Stimulated activated CD4-positive, alpha-beta T cell treated with anti-CD3 and anti-CD28 coated beads, Interleukin-1b, Interleukin-23, amount 100 ng/mL, for 24 hours (primary cell): ENCODE measurements at places on chromosomes 4 and X.

GRCh38 chrX:6407542-6407941 is 127.4 kb downstream of the VCX3A start:
- DNase-seq: no peak

DNA sequence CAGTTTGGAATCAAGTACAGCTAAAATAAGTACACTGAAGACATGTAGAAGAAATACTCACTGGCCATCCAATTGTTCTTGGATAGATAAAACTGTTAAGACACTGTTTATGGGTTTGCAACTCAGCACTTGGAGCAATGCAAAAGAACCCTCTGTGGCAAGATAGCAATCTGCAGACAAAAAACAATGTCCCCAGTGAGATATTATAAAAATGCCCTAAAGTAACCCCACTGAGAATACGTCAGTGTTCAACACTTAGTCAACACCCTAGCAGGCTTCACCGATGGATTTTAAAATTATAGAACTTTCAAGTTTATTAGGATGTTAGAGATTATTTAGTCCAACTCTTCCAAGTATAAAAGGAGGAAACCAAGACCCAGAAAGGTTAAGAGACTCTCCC is 47.5 kb upstream of the NDP start:
- no peak for DNase-seq

GRCh38 chrX:71107762-71108360 is 1.3 kb upstream of the CXorf65 start:
- no peak for DNase-seq

DNA sequence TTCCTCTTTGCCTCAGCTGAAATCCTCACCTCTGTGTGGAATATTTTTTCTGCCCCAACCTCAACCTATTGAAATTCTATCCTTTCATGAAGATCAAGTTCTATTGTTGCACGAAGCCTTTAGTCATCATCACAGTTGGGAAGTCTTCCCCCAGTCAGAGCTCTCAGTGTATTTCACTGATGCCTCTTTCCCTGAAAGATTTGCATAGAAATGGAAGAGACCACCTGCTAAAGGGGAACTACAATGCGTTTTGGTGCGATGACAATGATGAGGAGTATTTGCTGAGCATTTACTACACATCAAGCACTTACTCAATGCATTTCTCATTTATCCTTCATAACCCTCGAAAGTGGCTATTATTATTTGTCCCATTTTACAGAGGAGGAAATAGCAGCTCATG is 151.2 kb upstream of the KLF3 start:
- DNase-seq: no peak
